Cortex of kidney (tissue), 1 donor: ENCODE measurements at places on chromosomes 12 and 14.

GRCh38 chr12:75672200-75672599 lies 160.8 kb upstream of the KRR1 start:
- no peak for DNase-seq

DNA sequence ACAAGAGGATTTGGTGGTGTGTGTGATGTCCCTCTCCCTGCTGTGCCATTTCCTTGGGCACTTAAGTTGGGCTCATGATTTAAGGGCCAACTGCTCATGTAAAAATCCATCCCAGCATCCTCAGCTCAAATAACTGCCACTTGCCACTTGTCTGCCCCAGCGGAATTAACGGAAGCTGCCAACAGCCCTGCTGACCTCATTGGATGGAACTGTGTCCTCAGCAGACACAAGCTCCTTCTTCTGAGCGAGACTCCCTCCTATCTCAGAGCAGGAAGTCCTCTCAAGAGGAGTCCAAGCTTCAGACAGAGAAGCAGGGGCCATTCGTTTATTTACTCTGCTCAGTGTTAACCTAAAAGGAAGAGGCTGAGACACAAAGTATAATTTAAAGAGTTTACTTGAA lies 29.6 kb upstream of the PRMT8 start:
- DNase-seq: no peak

- no peak for DNase-seq
Measured at GRCh38 chr14:24964591-24964990, 85.4 kb downstream of the STXBP6 start.

DNA sequence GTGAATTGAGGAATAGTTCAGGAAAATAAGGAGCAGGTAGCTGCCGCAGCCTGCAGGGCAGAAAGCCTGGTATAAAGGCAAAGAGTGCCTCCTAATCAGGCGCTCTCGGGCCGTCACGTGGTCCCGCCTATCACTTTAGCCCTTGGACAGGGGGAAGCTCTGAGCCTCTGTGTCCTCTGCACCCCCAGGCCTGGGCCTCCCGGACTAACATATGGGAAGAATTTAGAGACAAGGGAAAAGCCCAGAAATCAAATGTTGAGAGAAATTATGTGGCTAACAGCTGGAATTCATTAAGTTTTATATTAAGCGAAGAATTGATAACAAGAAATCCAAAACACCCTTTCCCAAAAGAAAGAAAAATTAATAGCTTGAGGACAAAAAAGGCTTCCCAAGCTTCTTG lies 417.7 kb downstream of the ATP23 start:
- DNase-seq: no peak

- no peak for DNase-seq
Measured at GRCh38 chr12:238736-239398, 23.8 kb downstream of the SLC6A13 start.

GRCh38 chr14:61048640-61049039 lies 67.6 kb downstream of the SLC38A6 start:
- no peak for DNase-seq

GRCh38 chr14:69008421-69008884 lies 29.4 kb upstream of the ACTN1 start:
- DNase-seq: no peak

GRCh38 chr12:52121824-52122539 lies 42.5 kb downstream of the SMIM41 start:
- no peak for DNase-seq

GRCh38 chr12:113174461-113175384 lies 10.6 kb downstream of the DDX54 start:
- no peak for DNase-seq

DNA sequence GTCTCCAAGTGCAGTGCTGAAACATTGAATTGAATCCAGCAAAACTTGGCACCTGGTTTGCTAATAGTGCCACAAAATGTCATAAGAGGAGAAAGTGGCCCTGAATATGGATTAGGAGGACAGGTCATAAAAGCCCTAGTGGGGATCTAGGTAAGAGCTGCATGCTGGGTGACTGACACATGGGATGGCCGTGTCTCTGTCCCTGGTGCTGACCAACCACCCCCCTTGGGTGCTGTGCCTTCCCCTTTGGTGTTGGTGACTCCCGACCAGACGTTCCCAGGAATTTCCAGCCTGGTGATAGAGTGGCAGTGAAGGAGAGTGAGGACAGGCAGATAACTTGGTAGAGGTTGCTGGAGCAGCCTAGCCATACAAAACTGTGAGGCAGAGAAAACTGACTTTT lies 142.8 kb downstream of the VRK1 start:
- no peak for DNase-seq

DNA sequence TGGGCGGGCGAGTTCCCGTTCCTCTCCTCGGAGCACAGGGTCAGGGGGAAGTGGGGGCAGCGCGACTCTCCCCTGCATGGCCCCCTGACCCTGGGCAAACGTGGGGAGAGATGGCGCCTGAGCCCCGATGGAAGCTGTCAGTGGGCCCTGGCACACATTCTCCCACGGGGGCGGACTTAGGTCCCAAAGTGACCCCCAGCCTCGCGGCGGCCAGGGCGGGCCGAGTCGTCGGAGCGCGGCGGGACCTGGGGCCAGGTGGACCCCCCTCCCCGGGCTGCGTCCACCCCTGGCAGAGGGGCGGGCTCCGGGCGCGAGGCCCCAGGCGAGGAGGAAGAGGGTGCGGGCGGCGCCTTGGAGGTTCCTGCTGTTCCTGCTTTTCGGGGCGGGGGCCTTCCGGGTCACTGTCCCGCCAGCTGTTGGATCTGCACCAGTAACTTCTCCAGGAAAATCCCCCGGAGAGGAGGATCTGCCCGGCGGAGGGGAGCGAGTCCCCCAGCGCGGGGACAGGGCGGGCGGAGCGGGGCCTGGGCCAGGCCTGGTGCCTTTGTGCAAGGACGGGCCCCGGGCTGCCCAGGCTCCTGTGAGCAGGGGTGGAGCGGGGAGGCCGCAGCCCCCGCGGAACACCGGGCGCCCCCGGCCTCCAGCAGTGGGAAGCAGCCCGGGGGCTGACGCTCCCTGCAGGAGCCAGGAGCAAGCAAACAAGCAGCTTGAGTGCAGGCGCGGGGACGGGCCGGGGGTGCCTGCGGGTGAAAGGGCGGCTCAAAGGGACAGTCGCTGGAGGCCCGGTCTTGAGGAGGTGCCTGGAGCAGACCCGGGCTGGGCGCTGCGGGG lies 15.3 kb downstream of the TNFAIP2 start:
- DNase-seq: no peak

GRCh38 chr12:31867292-31867691 lies 91.9 kb upstream of the RESF1 start:
- DNase-seq: no peak

GRCh38 chr14:51727526-51727925 lies 75.8 kb downstream of the FRMD6 start:
- no peak for DNase-seq

- no peak for DNase-seq
Measured at GRCh38 chr12:15240898-15241297, 19.7 kb upstream of the RERG start.

DNA sequence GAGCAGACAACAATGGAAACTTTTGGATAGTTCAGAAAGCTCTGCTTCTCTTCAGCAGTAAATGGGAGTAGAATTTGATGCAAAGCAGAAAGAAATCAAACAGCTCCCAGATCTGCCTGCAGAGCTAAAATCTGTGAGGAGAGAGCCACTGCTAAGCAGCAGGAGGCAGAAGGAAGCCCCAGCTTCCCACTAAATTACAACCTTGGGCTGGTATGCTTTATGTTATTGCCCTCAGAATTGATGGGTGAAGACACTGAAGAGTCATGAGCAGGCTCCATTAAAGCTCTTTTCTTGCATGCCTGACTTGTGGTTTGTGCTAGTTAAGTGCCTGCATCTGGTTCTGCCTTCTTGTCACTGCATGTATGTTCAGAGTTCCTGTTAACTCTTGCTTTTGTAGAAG lies 8.4 kb downstream of the ZC2HC1C start:
- no peak for DNase-seq

DNA sequence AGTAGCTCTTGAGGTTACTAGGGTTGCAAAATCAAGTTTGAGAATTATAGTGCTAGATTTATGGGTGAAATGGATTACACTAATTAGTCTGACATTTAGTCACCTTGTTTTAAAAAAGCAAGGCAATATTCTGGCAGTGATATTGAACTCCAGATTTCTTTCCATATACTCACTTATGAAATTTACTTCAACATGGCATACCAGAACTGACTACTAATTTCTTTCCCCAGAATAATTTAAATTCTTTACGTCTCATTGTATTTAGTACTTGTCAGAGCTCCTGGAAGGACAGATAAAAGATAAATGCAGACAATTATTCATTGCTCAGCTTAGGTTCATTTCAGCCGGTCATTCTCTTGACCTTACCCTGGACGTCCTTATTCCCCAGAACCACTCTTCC lies 24.3 kb downstream of the EMP1 start:
- no peak for DNase-seq

- DNase-seq: no peak
Measured at GRCh38 chr14:106069804-106070625, 543.6 kb downstream of the TMEM121 start.

DNA sequence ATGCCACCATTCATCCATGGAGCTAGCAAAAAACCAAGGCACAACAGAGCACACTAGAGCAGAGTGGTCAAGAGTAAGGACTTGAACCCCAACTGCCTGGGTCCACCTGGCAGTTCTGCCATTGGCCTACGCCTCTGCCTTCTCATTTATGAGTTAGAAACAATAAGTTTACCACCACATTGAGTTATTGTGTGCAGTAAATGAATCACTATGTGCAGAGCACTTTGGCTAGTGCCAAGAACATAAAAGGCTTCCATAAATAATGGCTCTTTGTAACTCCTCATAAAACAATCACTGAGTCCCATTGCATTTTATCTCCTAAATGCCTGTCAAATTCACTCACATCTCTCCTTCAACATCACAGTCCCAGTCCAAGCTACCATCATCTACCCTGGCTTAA lies 86.3 kb downstream of the OTX2 start:
- DNase-seq: no peak
